ENCODE measurements at places on chromosomes 5 and 9.

- no peak for DNase-seq
Measured at GRCh38 chr5:180717989-180718388, 21.9 kb downstream of the OR2Y1 start.

DNA sequence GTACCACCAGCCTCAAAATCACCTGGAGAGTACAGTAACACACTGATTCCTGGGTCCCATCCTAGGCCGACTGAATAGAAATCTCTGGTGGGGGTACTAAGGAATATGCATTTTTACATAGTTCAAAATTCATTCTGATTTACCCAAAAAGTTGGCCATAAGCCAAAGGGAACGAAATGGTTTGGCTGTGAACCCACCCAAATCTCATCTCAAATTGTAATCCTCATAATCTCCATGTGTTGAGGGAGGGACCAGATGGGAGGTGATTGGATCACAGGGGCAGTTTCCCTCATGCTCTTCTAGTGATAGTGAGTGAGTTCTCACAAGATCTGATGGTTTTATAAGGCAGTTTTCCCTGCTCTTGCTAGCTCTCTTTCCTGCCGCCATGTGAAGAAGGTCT, 31.1 kb downstream of the MEGF9 start:
- DNase-seq: no peak

- DNase-seq: no peak
Measured at GRCh38 chr9:71384343-71384742, 262.9 kb upstream of the TRPM3 start.

- peak; percentile 42 for DNase-seq
Measured at GRCh38 chr5:177319913-177320588, 8.4 kb upstream of the MXD3 start.

DNA sequence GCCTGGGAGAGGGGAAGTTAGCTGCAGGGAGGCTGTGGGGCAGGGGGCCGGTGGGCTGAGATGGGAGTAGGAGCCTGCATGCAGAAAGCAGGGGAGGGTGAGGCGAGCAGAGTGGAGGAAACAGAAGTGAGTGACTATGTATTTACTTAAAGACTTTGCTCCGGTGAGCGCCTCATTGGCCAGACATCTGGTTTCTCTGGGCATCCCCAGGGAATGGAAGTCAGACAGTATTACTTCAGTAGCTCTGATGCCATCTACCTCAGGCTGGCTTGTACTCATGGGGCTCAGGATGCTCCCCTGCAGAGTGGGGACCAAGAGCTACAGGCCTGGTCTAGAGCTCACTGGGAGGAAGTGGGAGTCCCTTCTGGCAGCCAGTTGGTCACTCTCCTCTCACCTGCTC, 78.2 kb upstream of the ARAP3 start:
- no peak for DNase-seq

DNA sequence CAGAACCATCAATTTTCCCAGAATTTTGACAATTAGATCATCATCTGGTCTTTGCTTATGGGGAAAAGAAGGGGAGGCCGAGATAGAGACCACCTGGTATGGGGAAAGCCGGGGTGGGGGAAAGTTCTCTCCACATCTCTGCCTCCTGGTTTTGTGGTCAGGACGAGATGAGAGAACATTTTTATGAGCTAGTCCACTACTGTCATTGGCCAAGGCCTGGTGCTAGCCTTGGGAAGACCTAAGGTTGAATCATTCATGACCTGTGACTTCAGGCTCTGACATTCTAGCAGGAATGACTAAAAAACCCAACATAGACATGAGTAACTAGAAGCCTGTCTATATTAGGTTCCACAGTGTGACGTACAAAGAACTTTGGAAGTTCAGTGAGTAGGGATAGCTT, 135.2 kb downstream of the PTTG1 start:
- DNase-seq: no peak

GRCh38 chr9:87836536-87836935, 46.1 kb upstream of the SPATA31E1 start:
- no peak for DNase-seq

DNA sequence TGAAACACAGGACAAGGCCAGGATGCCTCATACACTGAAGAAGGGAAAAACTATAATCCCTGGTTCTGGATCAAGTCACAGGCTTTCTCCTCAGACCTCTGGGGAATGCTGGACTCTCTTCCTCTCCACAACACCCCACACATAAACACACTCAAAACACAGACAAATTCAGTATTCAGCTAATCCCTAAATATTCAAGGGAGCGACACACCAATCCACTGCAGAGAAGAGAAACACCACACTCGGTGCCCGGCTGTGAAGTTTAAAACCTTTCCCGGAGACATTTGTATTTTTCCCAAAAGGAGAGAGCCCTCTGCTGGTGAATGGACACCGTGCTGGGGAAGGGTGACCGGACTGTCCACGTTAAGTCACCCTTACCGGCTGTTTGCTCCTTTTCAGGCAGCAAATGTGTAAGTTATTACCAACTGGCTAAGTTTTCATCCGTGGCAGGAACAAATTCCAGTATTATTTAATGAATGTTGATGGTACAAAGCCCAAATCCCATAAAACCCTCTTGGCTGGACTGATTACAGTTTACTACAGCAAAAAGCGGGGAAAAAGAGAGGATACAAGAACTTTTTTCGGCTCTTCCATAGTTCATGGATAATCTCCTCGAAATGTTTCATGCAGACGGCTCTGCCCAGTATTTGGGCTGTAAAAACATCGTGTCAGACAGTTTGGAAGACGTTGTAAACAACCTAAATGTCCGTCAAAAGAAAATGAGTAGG, 130.9 kb upstream of the SLC30A5 start:
- DNase-seq: peak; percentile 4

DNA sequence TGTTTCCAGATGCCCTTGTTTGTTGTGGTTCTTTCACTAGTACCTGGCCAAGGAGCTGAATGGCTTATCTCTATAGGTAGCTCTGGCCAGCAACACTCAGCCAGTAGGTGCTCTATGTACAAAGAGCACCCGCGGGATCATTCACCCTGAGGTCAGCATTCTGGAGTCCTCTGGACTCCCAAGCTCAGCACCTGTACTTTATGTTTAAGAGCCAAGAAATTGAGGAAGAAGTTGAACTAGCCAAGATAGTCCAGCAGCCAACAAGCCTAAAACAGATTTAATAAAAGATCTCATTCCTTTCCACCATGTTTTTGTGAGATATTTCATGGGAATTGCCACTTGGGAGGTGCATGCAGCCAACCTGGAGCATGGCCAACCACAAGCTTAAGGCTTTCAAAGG, 242.6 kb upstream of the PAPPA start:
- no peak for DNase-seq

Measured in activated naive CD8-positive, alpha-beta T cell treated with anti-CD3 and anti-CD28 coated beads for 36 hours (primary cell).